OCI-LY7 (cell line): ENCODE measurements at places on chromosomes 11 and 22. TPM values are rescaled to one million over a fixed set of nuclear protein-coding genes. Genes with fewer than 3 reads are reported as not detected.

DNA sequence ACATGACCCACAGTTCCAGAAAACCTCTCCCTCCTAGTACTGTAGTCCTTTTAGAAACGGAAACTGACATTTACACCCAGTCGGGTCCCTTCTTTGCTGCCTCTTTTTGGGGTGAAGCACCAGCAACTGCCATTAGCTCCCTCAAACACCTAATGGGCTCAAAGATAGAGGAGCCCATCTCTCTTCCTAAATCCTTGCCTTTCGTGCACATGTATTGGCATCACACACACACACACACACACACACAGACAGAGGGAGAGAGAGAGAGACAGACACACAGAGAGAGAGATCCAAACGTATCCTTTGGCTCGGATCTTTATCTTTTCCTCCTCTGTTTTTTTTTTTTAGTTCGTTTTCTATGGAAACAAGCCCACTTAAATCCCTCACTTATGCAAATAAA, 716 bp downstream of the GRM5 start:
- no peak for DNase-seq

DNA sequence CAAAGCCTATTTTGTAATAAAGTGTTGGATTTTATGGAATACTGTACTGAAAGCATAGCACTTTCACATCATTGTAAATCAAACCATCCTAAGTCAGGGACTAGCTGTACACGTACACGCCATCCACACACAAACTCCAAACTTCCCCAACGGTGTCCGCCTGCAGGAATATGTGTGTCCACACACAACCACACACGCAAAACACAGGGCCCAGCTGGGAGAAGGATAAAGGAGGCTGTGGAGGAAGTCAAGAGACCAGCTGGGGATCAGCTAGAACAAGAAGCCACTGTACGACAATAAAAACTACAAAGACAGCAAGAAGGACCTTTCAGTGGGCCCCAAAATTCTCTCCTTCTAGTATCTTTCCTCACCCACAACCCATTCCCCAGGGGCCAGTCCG, 1.6 kb downstream of the TRIM29 start:
- no peak for DNase-seq

DNA sequence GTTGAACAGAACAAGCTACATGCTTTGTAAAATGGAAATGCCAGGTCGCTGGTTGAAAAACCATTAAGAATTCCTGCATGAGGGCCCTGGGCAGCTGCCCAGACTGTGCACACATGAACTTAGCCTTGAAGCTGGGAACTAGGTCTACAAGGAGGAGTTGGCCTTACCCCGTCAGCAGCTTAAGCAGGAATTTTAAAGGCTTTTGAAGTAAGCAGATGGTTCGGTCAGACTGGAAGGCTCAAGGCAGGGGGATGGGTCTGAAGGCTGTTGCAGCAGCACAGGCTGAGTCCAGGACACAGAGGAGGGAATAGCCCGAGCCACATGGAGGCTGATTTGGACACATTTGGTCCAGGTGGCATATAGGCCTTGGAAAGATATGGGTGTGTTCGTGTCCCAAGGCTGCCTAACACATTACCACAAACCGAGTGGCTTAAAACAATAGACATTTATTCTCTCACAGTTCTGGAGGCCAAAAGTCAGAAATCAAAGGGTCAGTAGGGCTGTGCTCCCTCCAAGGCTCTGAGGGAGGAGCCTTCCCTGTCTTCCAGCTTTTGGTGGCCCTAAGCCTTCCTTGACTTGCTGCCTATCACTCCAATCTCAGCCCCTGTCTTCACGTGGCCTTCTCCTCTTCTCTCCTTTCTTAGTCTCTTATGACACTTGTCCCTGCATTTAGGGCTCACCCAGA, 11.6 kb downstream of the LIF start:
- no peak for DNase-seq

- no peak for DNase-seq
Measured at GRCh38 chr11:42271306-42271705, 811.9 kb upstream of the LRRC4C start.

DNA sequence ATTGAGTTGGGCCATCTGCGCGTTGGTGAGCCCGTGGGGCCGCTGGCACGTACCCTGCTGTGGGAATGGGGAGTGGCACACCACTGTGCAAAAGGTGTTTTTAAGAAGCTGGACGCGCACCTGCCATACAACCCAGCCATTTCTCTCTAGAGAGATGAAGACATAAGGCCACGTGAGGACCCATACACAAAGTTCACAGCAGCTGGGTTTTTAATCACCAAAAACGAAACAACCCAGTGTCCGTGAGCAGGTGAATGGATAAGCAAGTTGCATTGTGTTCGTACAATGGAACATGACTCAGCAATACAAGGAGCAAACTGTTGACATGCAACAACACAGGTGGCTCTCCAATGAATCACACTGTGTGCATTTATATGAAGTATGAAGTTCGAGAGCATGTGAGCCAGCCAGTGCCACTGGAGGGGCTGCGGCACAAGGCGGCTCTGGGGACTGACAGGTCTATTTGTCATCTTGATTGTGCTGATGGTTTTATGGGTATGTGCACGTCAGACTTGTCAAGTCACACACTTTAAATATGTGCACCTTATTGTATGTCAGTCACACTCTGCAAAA, 30.6 kb upstream of the PANX2 start:
- peak; percentile 67 for DNase-seq

GRCh38 chr11:78414321-78415051, 3.1 kb downstream of the GAB2 start:
- DNase-seq, result peak; percentile 42

DNA sequence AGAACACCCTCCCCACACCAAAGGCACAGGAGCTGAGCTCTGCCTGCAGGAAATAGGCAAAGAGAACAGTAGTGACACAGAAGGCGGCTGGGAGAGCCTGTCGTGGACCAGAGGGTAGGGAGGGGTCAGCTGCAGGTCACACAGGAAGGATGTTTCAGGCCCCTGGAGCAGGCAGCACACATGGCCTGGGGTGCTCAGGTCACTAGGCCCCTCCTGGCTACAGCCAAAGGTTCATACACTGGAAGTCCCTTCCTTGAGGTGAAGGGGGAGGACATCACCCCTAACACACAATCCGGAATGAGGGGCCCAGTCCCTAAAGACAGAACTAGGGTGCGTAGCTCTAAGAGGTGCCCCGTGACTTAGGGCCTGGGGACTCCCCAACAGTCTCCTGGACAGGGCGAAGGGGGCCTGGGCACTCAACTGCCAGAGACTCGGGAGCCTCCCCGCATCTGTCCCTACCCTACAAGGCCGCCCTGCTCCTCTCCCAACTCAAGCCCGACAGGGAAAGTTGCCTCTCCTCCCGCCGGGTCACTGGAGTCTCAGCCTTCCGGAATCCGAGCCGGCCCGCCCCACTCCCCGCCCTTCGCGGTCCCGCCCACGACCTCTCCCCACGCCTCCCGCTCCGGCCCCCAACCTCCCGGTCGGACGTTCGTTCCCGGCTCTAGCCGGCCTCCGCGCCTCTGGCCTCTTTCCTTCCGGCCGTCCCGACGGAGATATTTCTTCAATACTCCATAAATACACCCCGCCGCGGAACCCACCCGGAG, at the start of gene CYB5R2:
CYB5R2 (minus strand) TSS at position 541 of the 764 bp plus-strand sequence. CDS start 675 bp downstream, outside the sequence.
- no peak for DNase-seq

- peak; percentile 83 for DNase-seq
Measured at GRCh38 chr11:119363851-119364590, 17.5 kb downstream of the USP2 start.

DNA sequence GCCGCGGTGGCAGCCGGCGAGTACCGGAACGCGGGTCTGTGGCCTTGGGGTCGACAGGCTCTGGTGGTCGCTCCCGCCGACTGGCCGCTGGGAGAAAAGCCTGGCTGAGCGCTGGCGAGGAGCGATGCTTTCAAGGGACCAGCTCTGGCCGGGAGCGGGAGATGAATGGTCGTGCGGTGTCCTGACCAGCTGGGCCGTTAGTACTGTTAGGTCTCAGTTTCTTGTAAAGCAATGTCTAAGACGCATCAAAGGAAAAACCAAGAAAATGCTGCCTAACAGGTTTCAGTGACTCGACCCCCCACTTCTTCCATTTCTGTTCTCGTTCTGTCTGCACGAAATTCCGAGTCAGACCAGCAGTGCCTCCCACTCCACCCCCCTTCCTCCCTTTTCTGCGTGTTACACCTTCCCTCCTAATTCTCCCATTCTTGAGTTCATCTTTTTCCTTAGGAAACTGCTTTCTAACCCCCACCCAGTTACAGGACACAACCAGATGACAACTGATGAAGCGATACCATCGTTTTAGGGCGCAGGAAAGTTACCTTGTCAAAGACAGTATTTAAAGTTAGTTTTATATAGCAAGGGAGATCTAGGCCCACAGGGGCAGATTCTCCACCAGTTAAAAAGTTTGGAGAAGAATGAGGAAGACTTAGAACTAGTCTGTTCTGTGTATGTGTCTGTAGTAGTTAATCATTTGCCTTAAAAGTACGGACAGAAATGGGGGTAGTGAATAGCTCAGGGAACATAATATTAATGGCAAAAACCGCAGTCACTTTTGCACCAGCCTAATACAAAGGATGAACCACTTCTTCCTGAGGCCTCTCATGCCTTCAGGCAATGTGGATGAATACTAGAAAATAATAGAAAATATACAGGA, 1.0 kb downstream of the CUL5 start:
- peak; percentile 15 for DNase-seq

- DNase-seq, result no peak
Measured at GRCh38 chr11:112534208-112534607, 273.5 kb upstream of the PLET1 start.

- no peak for DNase-seq
Measured at GRCh38 chr11:11464555-11464954, 111.5 kb upstream of the CSNK2A3 start.

DNA sequence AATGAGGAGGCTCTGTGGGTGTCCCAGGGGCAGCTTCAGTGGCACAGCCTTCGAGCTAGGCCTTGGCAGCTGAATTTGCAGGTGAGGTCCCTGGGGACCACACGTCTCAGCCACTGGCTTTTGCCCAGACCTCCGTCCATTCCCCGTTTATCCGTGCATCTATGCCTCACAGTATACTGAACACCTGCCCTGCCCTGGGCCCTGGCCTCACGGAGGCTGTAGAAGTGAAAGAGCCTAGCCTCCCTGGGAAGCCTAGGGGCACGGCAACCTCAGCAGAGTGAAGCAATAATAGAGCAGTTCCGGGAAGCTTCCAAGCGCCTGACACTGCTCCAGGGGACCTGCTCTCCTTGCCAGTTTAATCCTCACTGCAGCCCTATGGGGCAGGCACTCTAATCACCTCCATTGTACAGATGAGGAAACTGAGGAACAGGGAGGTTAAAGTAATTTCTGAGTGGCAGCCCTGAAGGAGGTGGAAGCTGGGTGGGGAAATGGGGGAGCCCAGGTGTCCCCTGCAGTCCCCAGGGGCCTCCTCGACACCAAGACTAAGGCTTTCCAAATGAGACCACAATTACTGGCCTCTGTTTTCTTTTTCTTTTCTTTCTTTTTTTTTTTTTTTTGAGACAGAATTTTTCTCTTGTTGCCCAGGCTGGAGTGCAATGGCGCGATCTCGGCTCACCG, 2.7 kb upstream of the NFAM1 start:
- DNase-seq, result no peak

- no peak for DNase-seq
Measured at GRCh38 chr11:126246636-126247035, 22.1 kb downstream of the SRPRA start.

- DNase-seq, result no peak
Measured at GRCh38 chr11:38123673-38124072, 1525.6 kb upstream of the RAG2 start.

DNA sequence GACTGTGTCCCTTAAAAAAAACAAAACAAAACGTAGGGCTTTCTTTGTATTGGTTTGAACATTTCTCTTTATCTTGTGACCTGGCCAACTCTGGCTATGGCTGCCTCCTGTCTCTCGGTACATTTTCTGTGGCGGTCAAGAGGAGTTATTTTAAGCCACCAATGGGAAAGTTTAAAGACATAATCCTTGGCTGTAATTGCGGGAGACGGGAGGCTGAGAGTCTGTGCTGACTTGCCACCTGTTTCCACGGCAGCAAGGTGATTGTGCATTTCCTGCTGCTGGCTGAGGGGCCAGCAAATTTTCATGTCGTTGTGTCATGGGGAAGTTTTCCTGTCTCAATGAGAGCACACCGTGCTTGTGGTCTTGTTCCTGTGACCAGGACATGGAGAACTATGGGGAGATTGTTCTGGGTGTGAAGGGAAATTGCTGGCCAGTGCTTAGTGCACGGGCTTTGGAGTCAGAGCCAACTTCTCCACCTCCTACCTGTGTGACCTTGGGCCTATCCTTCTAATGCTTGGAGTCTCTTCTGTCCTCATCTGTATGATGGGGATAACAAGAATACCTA, 11.0 kb downstream of the PTPRJ start:
- DNase-seq, result peak; percentile 57

- no peak for DNase-seq
Measured at GRCh38 chr11:126173257-126173656, 38.2 kb downstream of the RPUSD4 start.

- DNase-seq, result peak; percentile 63
Measured at GRCh38 chr11:130001461-130002351, 929 bp downstream of the PRDM10 start.

- DNase-seq, result no peak
Measured at GRCh38 chr11:66950112-66950535, 8.1 kb downstream of the PC start.

- no peak for DNase-seq
Measured at GRCh38 chr11:78493413-78493975, 75.9 kb upstream of the GAB2 start.

DNA sequence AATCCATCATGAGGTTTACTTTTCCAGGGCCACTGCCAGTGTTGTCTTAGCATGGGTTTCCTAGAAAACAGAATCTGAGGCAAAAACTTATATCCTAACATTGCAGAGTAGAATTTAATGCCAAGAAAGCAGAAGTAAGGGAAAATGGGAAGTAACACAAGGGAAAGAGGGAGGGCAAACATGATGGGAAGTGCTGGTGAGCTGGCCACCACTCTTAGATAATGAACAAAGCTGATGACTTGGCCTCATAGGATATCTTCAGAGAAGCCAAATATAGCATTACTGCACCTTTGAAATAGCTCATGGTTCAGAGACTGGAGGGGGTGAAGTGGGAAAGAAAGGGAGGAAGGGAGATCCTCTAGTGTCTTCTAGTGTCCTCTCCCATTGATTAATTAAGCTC, 24.8 kb upstream of the CALCB start:
- DNase-seq, result no peak

DNA sequence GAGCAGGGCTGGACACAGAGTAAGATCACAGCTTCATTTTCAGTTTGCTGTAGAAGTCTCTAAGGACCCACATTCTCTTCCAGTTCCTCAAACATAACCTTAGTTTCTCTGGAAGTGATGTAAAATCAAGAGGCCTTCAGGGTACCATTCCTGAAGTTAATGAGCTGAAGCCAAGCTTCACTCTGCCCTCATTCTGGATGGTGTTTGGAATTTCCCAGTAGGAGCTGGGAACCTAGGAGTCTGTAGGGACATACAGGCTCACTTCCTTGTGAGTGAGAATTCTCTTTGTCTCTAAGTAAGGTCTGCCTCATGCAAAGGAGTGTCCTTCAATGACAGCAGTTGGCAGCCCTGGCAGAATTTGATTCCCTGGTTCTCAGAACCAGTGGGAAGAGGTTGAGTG, 142.4 kb upstream of the NARS2 start:
- no peak for DNase-seq

- no peak for DNase-seq
Measured at GRCh38 chr22:49306632-49307480, 520.8 kb downstream of the BRD1 start.

The ATG2A gene
- total RNA-seq, result 28.2 and 28.7 TPM in 2 replicates

The MYO18B gene
- total RNA-seq, result not detected in 2 replicates

The DGCR2 gene
- total RNA-seq, result 26.9 and 27.6 TPM in 2 replicates

The ARHGAP32 gene
- total RNA-seq, result not detected in 2 replicates

The KRTAP5-1 gene
- not detected in 2 replicates for total RNA-seq

The OR52I1 gene
- total RNA-seq, result not detected in 2 replicates

The RELT gene
- total RNA-seq, result 24.7 and 30.8 TPM in 2 replicates

The SAA1 gene
- total RNA-seq, result not detected in 2 replicates

The SHANK3 gene
- 0.07 and 0.15 TPM in 2 replicates for total RNA-seq
